ENCODE measurements at places on chromosomes 1 and 21.

DNA sequence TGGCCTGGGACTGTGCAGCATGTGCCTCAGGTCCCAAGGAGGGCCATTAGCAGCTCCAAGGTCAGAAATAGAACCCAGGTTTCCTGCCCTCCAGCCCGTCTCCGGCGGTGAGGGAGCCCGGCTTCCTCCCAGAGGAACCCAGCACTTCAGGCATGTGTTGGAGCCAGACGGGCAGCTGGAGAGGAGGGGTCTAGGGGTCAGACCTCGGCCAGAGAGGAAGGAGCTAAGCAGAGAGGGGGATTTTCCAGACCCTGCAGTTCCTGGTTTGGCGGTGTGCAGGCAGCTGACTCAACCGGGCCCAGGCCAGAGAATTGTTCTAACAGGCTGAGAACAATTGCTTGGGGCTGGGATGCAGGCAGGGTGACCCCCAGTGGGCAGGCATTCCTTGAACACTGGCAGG is 37.1 kb downstream of the HSPG2 start:
- no peak for DNase-seq

GRCh38 chr1:1024771-1025699 is 5.1 kb downstream of the AGRN start:
- no peak for DNase-seq

GRCh38 chr1:1921901-1922701 is 3.0 kb upstream of the TMEM52 start:
- no peak for DNase-seq

DNA sequence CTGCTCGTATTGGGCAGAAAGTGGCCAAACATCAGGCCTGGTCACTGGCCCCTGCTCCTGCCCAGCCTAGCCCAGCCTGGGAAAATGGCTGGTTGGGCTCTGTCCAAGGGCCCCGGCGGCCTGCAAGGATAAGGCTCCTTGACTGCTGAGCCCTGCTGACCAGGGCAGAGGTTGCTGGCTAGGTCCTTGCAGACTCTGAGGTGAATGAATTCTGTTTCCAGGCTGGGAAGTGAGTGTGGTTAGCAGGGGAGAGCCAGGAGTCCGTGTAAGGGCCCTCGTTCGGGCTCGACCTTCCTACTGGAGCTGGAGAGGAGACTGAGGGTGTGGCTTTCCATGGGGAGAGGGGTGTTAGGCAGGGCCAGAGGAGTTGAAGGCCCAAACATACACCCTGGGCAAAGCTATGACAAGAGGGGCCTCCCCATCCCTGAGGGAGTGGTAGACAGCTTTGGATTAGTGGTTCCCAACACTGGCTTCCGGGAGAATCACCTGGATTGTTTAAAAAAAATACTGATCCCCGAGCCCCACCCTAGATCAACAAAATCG is 20.6 kb downstream of the CSF1 start:
- peak; percentile 81 for DNase-seq

- no peak for DNase-seq
Observed at GRCh38 chr1:40362699-40363098, 10.8 kb upstream of the SMAP2 start.

GRCh38 chr1:169060043-169060722 is 46.3 kb upstream of the ATP1B1 start:
- DNase-seq, result no peak

- no peak for DNase-seq
Observed at GRCh38 chr1:114558544-114558943, 22.9 kb downstream of the BCAS2 start.

GRCh38 chr1:62523860-62524259 is 73.5 kb upstream of the ANGPTL3 start:
- DNase-seq, result no peak
